ENCODE measurements at places on chromosomes 12 and 14. TPM values are rescaled to one million over a fixed set of nuclear protein-coding genes. Genes with fewer than 3 reads are reported as not detected.
A peak's percentile ranks its signal among the peaks of the same experiment; 100 is the strongest.

The EIF2S3B gene
- total RNA-seq, result 1.1 TPM

The KLHL33 gene
- total RNA-seq, result 0.33 TPM

The GDF3 gene
- not detected for total RNA-seq

The CCDC196 gene
- not detected for total RNA-seq

GRCh38 chr14:23640524-23641141, 4.5 kb downstream of the DHRS2 start:
- H3K4me3 ChIP-seq, result no peak overlapping the region
- H3K4me1 ChIP-seq, result peaks cover 19% of the 10 kb centered on the region
- peak; percentile 83 for DNase-seq
- no peaks in the 10 kb centered on the region for H3K36me3 ChIP-seq
- no peaks in the 10 kb centered on the region for H3K27me3 ChIP-seq

DNA sequence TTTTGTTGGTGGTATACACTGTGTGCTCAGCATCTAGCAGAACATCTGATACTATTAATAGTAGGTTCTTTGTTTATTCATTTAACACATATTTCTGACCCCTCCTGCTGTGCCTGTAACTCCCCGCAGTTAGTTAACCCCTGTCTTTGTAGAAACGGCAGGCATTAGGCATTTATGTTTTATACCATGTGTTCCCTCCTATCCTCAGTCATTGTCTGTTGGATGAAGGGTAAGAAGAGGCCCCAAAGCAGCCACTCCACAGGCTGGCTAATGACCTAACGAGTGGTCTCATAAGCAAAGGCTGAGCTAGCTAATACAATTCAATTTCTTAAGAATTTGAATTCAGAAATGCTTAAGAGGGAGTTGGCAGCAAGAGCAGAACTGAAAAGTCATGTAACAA, 170.8 kb downstream of the TMX1 start:
- H3K4me1 ChIP-seq, result peaks cover 7% of the 10 kb centered on the region
- no peak for DNase-seq
- no peak overlapping the region for H3K4me3 ChIP-seq

GRCh38 chr12:94101738-94102660, 46.4 kb upstream of the PLXNC1 start:
- no peaks in the 10 kb centered on the region for H3K27me3 ChIP-seq
- H3K4me3 ChIP-seq, result peak overlapping the region; percentile 37
- no peaks in the 10 kb centered on the region for H3K36me3 ChIP-seq
- peak; percentile 93 for DNase-seq

DNA sequence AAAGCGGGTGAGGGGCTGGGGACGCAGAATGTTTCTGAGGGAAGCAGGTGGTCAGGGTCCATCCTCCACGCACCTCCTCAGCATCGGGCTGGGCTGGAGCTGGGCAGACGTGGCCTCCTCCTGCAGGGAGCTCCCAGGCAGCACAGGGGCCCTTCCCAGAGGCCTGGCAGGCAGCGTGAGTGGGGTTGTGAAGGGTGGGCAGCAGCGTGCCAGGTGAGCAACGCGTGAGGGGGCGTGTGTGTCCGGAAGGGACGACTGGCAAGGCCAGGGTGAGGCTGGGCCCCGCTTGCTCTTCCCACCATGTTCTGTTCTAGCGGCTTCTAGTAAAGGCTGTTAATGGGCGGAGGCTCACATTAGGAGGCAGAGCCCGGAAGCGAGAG, 17.1 kb downstream of the ANKRD9 start:
- DNase-seq, result no peak
- peaks cover 10% of the 10 kb centered on the region for H3K4me1 ChIP-seq
- H3K27me3 ChIP-seq, result no peaks in the 10 kb centered on the region
- peaks cover 6% of the 10 kb centered on the region for H3K36me3 ChIP-seq

- no peak overlapping the region for H3K27ac ChIP-seq
- H3K36me3 ChIP-seq, result no peaks in the 10 kb centered on the region
- no peaks in the 10 kb centered on the region for H3K27me3 ChIP-seq
- DNase-seq, result no peak
Measured at GRCh38 chr14:39581474-39581873, 149.2 kb upstream of the FBXO33 start.

DNA sequence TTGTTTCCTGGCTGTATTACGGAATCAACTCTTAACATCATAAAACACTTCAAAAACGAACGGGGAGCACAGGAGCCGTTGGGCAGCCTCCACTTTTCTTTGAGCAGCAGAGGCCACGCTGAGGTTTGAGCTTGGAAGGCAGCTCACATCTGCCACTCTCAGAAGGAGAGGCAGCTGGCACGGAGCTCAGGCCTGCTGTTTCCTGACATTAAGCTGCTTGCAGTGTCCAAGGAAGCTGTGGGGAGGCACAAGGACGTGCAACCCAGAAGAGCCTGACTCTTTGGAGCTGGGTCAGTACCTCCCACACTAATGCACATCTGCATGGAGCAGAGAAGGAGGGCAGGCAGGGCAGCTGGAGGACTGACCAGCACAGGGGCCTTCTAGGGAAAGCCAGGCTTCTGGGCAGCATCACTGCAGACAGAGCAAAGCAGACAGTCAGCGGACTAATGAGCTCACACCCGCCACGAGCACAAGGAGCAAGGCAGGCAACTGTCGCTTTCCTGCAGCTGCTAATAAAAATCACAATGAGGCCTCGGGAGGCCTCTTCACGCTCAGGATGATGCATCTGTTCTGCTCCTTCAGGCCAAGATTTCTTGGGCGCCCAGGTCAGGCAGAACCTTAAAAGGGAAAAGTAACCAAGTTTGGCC, 211.1 kb downstream of the GLT1D1 start:
- H3K4me3 ChIP-seq, result no peak overlapping the region
- H3K36me3 ChIP-seq, result no peaks in the 10 kb centered on the region
- no peak overlapping the region for H3K27ac ChIP-seq
- H3K27me3 ChIP-seq, result no peaks in the 10 kb centered on the region

- peaks cover 19% of the 10 kb centered on the region for H3K4me1 ChIP-seq
- no peaks in the 10 kb centered on the region for H3K27me3 ChIP-seq
- H3K27ac ChIP-seq, result no peak overlapping the region
- DNase-seq, result no peak
- no peak overlapping the region for H3K4me3 ChIP-seq
Measured at GRCh38 chr12:79423560-79423959, 267.2 kb downstream of the PAWR start.

GRCh38 chr12:41439801-41440200, 251.7 kb downstream of the PDZRN4 start:
- H3K27ac ChIP-seq, result no peak overlapping the region
- peaks cover 69% of the 10 kb centered on the region for H3K4me1 ChIP-seq
- no peak overlapping the region for H3K4me3 ChIP-seq

- no peaks in the 10 kb centered on the region for H3K36me3 ChIP-seq
- peaks cover 27% of the 10 kb centered on the region for H3K27me3 ChIP-seq
- H3K4me3 ChIP-seq, result no peak overlapping the region
- H3K27ac ChIP-seq, result no peak overlapping the region
- no peaks in the 10 kb centered on the region for H3K4me1 ChIP-seq
Measured at GRCh38 chr12:113131556-113131955, 4.0 kb downstream of the RASAL1 start.

DNA sequence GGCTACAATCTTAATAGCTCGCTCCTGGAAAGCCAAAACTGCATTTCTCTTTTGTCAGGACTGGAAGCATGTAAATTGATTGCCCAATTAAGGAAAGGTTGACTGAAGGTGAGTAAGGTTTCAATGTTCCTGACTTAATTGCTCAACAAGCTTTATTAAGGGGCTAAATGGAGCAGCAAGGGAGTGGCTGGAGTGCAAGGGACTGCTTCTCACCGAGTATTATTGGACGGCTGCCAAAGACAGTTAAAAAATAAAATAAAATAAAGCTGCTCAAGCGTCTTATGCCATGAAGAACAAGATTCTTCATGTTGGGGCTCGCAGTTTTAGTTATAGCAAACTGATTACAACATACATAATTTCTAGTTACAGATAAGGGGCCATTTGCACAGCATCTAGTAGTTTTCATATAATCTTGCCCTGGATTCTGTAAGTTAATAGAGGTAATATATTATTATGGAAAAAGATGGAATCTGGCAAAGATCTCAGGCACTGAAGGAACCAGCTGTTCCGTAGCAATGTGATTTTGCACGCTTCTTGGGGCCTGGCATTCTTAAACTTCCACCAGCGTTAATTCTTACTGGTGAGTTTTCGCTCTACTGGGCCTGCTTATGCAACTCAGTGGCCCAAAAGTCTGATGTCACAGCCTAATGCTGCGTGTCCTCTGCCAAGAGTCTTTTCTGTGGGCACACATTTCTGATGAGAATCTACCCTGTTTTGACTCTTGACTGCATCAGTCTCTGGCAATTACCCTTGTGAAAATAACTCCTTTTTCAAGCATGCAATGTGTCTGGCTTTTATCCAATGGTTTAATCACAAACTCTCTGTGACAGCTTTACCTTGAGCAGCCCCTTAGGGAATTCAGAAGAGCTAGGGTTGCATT, 108.5 kb downstream of the SLC38A1 start:
- peak; percentile 70 for DNase-seq
- peak overlapping the region; percentile 73 for H3K27ac ChIP-seq
- no peaks in the 10 kb centered on the region for H3K36me3 ChIP-seq

GRCh38 chr12:107134558-107134957, 41.2 kb upstream of the CRY1 start:
- DNase-seq, result no peak
- no peak overlapping the region for H3K27ac ChIP-seq
- H3K27me3 ChIP-seq, result no peaks in the 10 kb centered on the region
- no peaks in the 10 kb centered on the region for H3K36me3 ChIP-seq

DNA sequence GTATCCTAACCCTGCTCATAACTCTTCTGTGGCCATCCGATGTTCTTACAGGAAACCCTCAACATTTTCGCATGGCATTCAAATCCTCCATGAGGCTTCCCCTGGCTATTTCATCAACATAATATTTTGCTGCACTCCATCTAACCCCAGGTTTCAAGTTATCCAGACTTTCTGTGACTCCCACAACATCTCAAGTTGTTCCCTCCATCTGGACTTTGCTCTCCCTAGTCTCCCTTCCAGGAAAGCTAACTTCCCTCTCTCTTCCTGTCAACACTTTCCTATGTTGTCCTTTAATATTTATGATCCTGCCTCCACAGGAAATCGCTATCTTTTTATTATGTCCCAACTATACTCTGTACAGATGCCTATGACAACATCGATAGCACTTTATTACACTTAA, 146.1 kb downstream of the METTL25 start:
- no peaks in the 10 kb centered on the region for H3K27me3 ChIP-seq
- no peak overlapping the region for H3K27ac ChIP-seq
- no peaks in the 10 kb centered on the region for H3K36me3 ChIP-seq
- no peak for DNase-seq
- H3K4me3 ChIP-seq, result no peak overlapping the region
- no peaks in the 10 kb centered on the region for H3K4me1 ChIP-seq

DNA sequence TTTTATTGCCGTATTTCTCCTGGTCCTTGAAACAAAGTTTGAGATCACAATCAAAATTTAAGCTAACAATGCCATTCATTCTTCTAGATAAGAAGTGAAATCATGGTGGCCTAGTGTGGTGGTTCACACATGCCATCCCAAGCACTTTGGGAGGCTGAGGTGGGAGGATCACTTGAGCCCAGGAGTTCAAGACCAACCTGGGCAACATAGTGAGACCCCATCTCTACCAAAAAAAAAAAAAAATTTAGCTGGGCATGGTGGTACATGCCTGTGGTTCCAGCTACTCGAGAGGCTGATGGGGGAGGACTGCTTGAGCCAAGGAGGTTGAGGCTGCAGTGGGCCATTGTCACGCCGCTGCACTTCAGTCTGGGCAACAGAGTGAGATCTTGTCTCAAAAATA, 24.2 kb downstream of the GDF11 start:
- no peak overlapping the region for H3K27ac ChIP-seq
- no peaks in the 10 kb centered on the region for H3K36me3 ChIP-seq
- no peak for DNase-seq

DNA sequence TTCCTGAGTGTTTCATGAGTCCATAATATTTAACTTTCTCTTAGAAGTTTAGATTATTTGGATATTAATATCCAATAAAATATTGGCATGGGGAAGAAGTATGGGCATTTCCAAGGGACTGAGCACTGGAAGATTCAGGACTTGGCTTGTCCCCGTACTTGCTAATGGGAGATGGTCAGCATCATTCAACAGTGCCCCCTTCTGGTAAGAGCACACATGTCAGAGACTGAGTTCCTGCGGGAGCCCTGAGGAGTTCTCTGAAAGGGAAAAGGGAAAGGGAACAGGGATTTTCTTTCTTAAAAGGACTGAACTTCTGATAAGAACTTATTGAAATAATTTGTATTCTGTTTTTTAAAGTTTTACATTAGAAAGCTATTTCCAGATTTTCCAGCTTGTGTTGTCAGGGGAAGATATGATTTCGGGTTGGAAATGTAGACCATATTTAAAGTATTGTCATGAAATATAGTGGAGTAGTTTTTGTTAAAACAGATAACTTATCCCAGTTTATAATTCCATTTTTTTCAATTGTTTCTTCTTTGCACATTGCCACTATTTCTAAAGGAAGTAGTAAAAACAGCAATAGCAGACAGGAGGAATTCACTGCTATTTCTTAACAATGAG, 59.8 kb upstream of the C12orf71 start:
- peak; percentile 79 for DNase-seq
- peak overlapping the region; percentile 55 for H3K27ac ChIP-seq
- no peaks in the 10 kb centered on the region for H3K27me3 ChIP-seq
- no peaks in the 10 kb centered on the region for H3K4me1 ChIP-seq

DNA sequence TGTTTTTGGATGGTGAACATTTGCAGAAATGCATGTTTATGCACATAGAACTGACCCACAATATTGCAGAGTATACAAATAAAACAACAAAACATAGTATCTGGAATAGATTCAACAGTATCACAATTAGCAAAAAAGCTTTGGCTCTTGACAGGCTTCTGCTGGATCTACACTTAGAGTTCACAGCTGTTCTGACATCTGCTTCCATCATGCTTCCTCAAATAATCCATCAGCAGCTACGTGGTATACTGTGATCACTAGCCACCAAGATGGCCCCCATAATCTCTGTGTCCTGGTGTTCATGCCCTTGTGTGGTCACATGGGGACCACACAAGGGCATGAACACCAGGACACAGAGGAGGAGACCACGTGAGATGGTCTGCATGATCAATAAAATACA, 166.6 kb upstream of the CCDC198 start:
- no peak overlapping the region for H3K27ac ChIP-seq
- H3K27me3 ChIP-seq, result no peaks in the 10 kb centered on the region
- no peaks in the 10 kb centered on the region for H3K36me3 ChIP-seq

DNA sequence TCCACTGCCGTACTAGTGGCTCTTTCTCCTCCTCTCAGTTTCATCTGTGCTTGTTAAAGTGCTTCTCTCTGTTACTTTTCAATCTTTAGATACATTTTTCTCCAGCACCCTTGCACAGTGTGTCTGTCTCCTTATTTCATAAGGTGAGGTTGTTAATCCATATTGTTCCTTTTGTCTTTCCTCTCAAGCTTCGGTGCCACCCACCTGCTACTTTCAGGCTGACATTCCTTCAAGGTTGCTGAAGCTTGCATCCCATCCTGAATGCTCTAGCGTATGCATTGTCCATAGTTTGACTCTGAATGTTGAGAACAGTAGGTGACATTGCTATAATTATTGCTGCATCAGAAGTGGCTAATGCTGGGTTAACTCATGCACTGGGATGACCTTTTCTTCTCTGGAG, 20.6 kb downstream of the TUNAR start:
- no peaks in the 10 kb centered on the region for H3K4me1 ChIP-seq
- no peaks in the 10 kb centered on the region for H3K36me3 ChIP-seq
- H3K27me3 ChIP-seq, result no peaks in the 10 kb centered on the region
